ENCODE measurements at places on chromosomes 16 and 17.

- DNase-seq = no peak
Measured at GRCh38 chr17:5667871-5668270, 83.6 kb upstream of the NLRP1 start.

GRCh38 chr17:35796942-35797341 lies 1.5 kb upstream of the MMP28 start:
- DNase-seq = no peak

- no peak for DNase-seq
Measured at GRCh38 chr17:73824321-73824720, 180.1 kb upstream of the SDK2 start.

GRCh38 chr17:61555127-61555566 lies 35.9 kb downstream of the NACA2 start:
- DNase-seq = no peak

GRCh38 chr17:46986366-46986765 lies 7.3 kb upstream of the RPRML start:
- no peak for DNase-seq

DNA sequence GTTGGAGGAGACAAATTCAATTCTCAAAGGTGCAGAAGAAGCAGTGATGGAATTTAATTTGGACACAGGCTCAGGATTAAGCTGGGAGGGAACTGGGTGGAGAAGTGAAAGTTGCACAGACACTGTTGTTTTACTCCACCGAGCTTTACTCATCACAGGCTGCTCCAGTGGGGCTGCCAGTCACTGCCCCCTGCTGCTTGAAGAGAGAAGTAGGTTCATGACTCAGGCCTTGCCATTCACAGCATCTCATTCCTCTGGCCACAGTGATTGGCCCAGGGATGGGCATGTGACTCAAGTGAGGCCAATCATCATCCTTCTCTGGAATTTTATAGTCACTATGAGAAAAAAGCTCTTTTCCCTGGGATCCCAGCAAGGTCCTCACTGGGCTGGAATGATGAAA lies 11.8 kb downstream of the GNAO1 start:
- DNase-seq = no peak

DNA sequence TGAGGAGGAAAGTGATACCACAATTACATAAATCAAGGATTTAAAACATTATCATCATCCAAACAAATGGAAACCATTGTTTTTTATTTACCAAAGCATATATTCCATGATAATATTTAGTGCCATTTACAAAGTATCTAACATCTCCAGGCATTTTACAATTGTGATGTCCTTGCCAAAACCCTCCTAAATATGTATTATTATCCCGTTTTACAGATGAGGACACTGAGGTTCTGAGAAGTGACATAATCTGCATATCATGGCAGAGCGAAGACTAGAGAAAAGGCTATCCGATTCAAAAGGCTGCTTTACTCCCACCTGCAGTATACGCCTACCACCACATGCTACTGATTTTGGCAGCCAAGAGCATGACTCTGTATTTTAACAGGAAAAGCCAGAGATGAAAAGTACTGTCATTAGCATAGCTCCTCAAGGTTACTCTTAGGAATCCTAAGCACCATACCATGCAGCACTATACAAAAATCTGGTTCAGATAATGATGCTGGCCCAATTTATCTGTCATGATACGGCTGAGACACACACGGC lies 301.4 kb downstream of the CA10 start:
- no peak for DNase-seq

DNA sequence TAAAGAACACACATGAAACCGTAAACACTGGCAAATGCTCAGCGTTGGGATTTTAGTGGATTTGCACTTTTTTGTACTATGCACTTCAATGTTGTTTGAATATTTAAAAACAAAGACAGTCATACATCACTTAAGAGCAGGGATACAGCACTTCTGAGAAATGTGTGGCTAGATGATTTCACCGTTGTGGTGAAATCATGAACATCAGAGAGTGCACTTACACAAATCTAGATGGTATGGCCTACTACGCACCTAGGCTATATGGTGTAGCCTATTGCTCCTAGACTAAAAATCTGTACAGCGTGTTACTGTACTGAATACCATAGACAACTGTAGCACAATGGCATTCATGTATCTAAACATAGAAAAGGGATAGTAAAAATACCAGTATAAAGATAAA lies 37.6 kb upstream of the CNEP1R1 start:
- no peak for DNase-seq

DNA sequence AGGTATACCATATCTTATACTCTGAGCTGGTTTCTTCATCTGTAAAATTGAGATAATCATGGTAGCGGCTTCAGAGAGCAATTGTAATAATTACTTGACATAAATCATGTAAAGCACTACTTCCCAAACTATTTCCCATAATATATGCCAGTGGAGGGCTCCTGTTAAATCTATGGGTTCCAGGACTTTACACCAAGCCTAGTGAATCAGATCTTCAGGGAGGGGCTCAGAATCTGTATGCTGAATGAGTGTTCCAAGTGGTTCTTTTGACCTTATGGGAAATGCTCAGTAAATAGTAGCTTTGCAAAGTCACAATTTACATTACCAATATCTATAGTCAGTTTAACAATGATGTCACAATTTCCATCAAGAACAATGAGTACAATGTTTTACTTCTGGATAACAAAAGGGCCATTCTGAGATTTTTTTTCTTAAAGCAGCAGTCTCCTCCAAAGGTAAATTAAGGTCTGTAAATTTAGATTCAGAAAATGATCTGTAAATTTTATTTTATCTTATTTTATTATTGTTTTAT lies 50.9 kb upstream of the NLK start:
- DNase-seq = no peak

DNA sequence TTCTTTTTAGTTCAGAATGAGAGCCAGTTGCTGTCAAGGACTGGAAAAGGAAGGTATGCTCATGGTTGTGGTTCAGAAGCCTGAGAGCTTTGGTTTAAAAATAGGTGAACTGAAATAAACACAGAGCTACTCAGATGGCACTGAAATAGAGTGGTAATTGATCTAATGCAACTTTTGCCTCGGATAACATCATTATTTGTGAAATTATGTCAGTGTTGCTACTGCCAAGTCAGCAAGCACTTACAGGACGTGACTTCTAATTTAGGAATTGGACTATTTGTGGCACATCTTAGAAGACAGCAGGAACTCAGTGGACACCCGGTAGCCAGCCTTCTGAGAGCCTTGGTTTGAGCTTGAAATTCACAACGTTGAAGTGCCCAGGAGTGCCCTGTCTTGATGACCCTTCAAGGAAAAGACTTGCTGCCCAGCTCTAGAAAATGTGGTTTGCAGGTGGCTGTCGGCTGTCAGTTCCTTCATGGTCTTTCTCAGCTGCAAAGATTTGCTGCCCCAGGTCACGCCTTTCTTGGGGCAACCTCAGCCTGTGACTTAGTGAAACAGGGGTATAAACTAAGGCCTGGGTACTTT lies 42.0 kb upstream of the XYLT1 start:
- no peak for DNase-seq

DNA sequence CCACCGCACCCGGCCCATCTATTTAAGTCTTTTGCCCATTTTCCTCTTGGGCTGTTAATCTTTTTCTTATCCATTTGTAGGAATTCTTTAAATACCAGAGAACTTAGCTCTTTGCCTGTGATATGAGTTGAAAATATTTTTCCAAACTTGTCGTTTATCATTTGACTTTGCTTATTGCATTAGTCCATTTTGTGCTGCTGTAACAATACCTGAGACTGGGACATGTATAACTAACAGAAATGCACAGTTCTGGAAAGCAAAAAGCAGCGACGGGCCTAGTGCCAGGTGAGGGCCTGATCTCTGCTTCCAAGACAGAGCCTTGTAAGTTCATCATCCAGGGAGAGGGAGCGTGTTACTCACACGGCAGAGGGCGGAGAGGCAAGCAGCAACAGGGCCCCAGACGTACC lies 25.6 kb upstream of the BHLHA9 start:
- DNase-seq = no peak

DNA sequence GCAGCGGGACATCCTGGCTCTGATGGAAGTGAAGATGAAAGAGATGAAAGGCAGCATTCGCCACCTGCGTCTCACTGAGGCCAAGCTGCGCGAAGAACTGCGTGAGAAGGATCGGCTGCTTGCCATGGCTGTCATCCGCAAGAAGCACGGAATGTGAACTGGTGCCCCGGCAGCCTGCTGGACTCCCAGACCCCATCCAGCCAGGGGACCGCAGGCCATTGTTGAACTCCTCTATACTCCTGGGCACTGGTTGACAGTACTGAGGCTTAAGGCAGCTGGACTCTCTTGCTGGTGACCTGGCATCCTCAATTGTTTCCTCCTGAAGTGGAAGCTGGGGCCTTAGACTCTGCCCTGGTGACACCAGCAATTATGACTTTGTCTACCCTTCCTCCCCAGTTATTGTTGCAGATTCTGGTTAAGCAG lies 1.2 kb downstream of the THAP11 start:
- DNase-seq = no peak

GRCh38 chr16:55948230-55948629 lies 73.1 kb upstream of the CES5A start:
- DNase-seq = no peak

- no peak for DNase-seq
Measured at GRCh38 chr17:48726916-48727286, 1.6 kb downstream of the HOXB13 start.

Measured in astrocyte of the cerebellum (primary cell).